ENCODE measurements at places on chromosomes 7 and 10. TPM values are rescaled to one million over a fixed set of nuclear protein-coding genes. Genes with fewer than 3 reads are reported as not detected.

The MYH16 gene
- not detected for total RNA-seq

The PRPS1L1 gene
- not detected for total RNA-seq

The LOXL4 gene
- 1.1 TPM for total RNA-seq

The OR6V1 gene
- total RNA-seq, result not detected

The RABGEF1 gene
- total RNA-seq, result 26.9 TPM

The ABCB1 gene
- total RNA-seq, result 2.7 TPM

The STAG3 gene
- total RNA-seq, result 0.48 TPM

The ARMS2 gene
- not detected for total RNA-seq

The AMZ1 gene
- total RNA-seq, result 0.12 TPM

The PRKCQ gene
- total RNA-seq, result 0.64 TPM

The CTAGE6 gene
- total RNA-seq, result 0.16 TPM

The SPRN gene
- 0.12 TPM for total RNA-seq

The FAM200A gene
- total RNA-seq, result 3.3 TPM

The HOXA13 gene
- total RNA-seq, result not detected

The CCDC3 gene
- 4.3 TPM for total RNA-seq

The MMP21 gene
- 0.08 TPM for total RNA-seq

The FKBP6 gene
- not detected for total RNA-seq

The RBP3 gene
- total RNA-seq, result not detected

The CYP3A7 gene
- not detected for total RNA-seq

The INMT gene
- total RNA-seq, result 1.5 TPM

The TEX47 gene
- not detected for total RNA-seq

The ATP6V0A4 gene
- 1.6 TPM for total RNA-seq

The C10orf53 gene
- total RNA-seq, result not detected

The GTPBP10 gene
- 18.8 TPM for total RNA-seq

The UCN3 gene
- total RNA-seq, result not detected

The TYSND1 gene
- total RNA-seq, result 16.0 TPM

The GPR26 gene
- not detected for total RNA-seq

The SRRM3 gene
- 6.2 TPM for total RNA-seq

The SEMA3A gene
- total RNA-seq, result 0.56 TPM

The OGDHL gene
- total RNA-seq, result 0.52 TPM

The FKBP9 gene
- total RNA-seq, result 62.9 TPM

The ZMIZ1 gene
- total RNA-seq, result 43.8 TPM

The NUDT13 gene
- 1.0 TPM for total RNA-seq

The HTRA1 gene
- total RNA-seq, result 15.3 TPM

The AQP1 gene
- total RNA-seq, result 42.3 TPM

The SFTPA2 gene
- total RNA-seq, result 0.32 TPM

The BAMBI gene
- total RNA-seq, result 6.5 TPM

The PRSS1 gene
- not detected for total RNA-seq

The CYP2C19 gene
- total RNA-seq, result 1.4 TPM

The CFAP43 gene
- total RNA-seq, result not detected

The ATOH7 gene
- not detected for total RNA-seq

The ZNF316 gene
- 10.4 TPM for total RNA-seq

The DKK1 gene
- total RNA-seq, result 1.6 TPM

The OR6B1 gene
- total RNA-seq, result not detected

The NUPR2 gene
- total RNA-seq, result 0.32 TPM
